ENCODE measurements at places on chromosomes 13 and 19.

DNA sequence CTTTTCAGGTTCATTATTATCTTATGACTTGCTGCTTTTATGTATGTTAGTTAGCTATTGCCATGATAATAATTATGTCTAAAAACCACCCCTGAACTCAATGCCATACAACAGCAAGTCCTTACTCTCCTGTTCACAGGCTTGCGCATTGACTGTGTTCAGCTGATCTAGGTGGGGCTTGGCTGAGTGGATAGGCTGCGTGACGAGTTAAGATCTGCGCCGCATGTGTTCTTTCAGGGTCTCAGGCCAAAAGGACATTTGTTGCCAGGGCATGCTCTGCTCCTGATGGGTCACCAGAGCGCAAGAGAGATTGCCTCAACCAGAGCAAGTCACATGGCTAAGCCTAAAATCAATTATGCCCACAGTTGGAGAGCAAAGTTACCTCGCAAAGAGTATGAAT, 859 bp downstream of the ZNF568 start:
- DNase-seq: peak; percentile 26

GRCh38 chr13:98476538-98476966, 100.4 kb downstream of the STK24 start:
- DNase-seq: peak; percentile 96

DNA sequence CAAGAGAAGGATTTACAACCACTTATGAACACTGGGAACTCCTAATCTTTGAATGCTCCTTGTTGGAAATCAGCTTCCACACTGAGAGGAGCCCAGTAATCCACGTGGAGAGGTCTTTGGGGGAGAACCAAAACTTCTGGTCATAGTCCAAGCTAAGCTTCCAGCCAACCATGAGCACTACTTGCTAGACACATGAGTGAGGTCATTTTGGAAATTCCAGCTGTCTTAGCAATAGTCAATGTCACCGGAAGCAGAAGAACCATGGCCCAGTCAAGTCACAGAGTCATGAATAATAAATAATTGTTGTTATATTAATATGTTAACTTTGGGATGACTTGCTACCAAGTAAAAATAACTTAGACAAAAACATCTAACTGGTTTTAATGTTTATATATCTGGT, 324.9 kb upstream of the SGCG start:
- DNase-seq: no peak

DNA sequence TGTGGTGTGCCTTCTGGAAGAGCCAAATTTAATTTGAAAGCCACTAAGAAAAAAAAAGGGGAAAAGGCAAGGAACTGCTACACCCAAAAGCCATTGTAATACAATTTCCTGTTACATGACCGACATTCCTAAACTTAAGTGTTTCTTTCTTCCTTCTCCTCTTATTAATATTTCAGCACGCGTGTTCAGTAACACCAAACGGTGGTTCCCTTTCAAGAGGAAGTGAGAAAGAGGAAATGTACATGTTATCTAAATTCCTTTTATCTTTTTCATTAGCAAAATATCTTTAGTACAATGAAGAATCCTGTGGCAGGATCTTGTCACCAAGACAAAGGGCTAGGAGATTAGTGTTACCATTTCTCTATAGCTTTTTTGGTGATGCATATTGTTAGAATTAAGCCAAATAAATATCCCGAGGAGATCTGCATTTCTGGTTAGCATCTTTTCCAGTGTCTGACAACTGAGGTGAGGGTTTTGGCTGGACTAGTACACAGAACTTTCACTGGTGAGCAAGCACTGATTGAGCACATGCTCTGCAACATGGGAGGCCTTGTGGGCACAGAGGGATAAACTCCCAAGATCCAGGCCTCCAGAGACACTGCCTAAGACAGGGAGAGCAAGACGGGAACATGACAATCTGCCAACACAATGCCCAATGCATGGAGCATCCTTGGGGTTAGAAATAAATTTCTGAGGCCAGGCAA, 22.1 kb downstream of the LATS2 start:
- no peak for DNase-seq

DNA sequence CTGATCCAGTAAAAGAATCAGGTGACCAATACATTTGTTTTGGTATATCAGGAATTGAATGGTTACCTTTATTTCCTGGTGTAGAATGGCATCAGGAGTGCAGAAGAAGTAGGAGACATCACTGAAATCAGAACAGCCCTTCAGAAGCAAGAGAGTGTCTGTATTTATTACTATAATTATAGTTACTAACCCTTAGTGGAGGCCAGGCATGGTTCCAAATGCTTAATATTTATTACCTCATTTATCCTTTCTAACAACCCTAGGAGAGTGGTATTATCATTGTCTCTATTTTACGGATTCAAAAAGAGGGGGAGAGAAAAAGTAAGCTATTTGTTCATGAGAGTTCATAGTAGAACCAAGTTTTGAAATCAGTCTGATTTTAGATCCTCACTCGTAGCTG, 1292.9 kb downstream of the PCDH9 start:
- DNase-seq: no peak

DNA sequence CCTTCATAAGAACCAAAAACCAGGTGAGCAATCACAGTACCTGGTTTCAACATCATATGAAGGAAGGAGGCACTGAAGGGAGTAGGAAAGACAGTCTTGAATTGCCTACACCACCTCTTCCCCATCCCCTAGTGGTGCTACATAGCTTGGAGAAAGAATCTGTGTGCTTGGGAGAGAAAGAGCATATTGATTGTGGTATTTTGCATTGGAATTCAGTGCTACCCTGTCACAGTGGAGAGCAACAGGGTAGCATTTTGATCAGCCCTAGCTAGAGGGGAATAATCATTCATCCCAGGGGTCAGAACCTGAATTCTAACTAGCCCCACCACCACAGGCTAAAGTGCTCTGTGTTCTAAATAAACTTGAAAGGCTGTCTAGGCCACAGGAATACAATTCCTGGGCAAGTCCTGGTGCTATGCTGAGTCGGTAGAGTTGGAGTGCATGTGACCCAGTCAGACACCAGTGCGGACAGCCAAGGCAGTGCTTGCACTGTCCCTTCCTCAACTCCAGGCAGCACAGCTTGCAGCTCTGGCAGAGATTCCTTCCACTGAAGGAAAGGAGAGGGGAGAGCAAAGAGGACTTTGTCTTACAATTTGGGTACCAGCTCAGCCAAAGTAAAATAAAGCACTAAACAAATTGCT, 158.7 kb downstream of the VWA8 start:
- DNase-seq: no peak

DNA sequence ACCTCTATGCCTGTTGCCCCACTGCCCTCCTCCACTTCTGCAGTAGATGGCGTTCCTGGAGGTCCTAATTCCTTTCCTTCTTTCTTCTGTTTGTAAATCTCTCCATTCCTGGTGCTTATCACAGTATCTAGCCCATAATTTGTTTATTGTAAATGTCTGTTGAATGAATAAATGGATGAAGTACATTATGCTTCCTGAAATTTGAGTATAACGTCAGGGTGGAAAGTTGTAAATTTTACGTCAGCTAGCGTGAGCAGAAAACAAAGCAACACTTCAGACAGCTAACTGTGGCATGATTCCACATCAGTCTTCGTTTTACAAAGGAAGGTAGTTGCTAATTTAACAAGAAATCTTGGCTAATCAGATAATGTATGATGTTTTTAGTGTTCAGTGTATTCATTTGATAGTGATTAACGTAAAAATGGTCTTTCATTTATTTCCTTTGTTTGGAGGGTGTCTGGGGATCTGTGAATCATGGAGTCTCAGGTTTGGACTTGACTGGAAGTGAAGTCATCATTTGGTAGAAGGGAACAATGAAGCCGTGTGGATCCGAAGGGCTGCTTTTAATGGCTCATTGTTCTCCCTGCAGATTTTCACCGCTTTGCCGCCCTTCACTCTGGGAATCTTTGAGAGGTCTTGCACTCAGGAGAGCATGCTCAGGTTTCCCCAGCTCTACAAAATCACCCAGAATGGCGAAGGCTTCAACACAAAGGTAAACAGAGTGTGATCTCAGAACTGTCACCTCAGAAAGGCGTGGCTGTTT, 215.1 kb downstream of the SHISA2 start:
- no peak for DNase-seq

GRCh38 chr13:46010148-46010547, 42.4 kb downstream of the ZC3H13 start:
- DNase-seq: no peak

GRCh38 chr19:11821474-11822109, 7.5 kb downstream of the ZNF440 start:
- DNase-seq: peak; percentile 36

- no peak for DNase-seq
Measured at GRCh38 chr19:38647966-38648768, 718 bp downstream of the ACTN4 start.

DNA sequence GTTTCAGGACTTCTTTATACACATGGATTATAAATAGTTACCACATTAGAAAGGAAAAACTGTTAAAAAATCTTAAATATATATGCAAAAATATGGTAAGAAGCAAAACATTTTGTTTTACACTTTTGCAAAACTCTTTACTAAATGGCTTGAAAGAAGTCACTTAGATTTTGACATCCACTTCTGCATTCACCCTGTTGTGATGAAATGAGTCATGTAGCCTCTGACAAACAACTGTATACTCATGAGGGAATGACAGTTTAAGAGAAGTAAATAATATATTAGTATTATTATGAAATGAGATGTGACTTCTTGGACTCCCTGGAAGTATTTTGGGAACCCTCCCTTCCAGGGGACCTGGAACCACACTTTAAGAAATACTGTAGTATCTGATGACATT, 275.6 kb downstream of the DACH1 start:
- DNase-seq: no peak

- no peak for DNase-seq
Measured at GRCh38 chr19:7480222-7480969, 8.4 kb downstream of the PEX11G start.

GRCh38 chr13:94315188-94315587, 164.3 kb downstream of the DCT start:
- no peak for DNase-seq

GRCh38 chr13:51999921-52000320, 11.3 kb downstream of the ATP7B start:
- DNase-seq: no peak

DNA sequence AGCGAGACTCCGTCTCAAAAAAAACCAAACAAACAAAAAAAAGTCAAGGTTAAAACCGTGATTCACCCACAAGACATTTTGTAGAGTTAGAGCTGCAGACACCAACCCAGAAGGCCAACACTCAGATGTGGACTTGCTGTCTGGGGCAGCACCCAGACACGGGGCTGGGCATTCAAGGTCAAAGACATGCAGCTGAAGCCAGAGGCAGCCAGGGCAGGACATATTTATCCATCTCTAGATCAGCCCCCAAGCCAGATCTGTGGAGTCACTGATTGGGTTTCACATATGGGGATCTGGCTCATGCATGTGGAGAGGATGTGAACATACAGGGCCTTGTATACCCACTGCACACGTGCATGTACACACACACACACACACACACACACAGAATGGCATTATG, 3.6 kb downstream of the KLK15 start:
- no peak for DNase-seq

- DNase-seq: peak; percentile 40
Measured at GRCh38 chr19:46714444-46715106, 2.3 kb downstream of the PRKD2 start.

GRCh38 chr19:4929186-4929585, 19.9 kb downstream of the UHRF1 start:
- DNase-seq: peak; percentile 24

- peak; percentile 97 for DNase-seq
Measured at GRCh38 chr13:79451500-79451962, 29.4 kb upstream of the NDFIP2 start.

GRCh38 chr19:33203529-33203928, 9.4 kb downstream of the LRP3 start:
- no peak for DNase-seq

- DNase-seq: no peak
Measured at GRCh38 chr13:107251341-107251740, 683.4 kb upstream of the ARGLU1 start.

- peak; percentile 83 for DNase-seq
Measured at GRCh38 chr13:79491715-79492114, 10.8 kb downstream of the NDFIP2 start.

DNA sequence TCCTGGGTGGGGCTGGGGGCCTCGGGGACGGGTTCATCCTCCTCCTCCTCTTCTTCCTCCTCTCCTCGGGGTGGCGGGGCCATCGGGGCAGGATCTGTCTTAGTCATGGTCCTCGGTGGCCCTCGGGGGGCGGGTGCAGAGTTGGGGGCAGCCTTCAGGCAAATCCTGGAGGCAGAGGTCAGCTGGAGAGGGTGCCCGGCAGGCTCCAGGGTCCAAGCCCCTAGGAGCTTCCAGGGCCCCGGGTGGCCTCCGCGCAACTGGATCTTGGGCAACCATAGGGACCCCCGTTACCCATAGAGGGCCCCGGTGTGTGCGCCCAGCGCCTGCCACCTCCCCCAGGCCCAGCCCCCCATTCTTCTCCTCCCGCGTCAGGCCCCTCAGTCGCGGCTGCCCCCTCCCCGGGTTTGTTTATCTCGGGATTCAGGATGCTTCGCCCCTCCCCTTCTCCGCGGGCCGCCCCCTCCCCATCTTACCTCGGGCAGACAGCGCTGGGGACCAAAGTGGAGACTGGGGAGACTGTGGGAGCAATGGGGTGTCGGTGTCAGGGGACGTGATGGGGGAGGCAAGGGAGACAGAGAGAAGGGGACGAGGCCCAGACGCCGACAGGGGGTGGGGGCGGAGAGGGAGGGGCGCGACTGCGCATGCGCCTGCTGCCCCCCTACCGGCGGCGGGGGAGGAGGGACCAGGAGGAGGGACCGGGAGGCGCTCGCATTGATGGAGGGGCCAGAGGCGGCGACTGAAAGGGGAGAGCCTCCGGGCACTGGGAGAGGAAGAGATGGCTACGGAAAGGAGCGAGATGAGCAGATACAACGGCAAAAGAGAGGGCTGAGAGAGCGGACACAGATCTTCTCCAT, at the start of gene CLIP3:
CLIP3 (minus strand) TSS at position 623 of the 854 bp plus-strand sequence; CDS start at position 107, 516 bp downstream.
- peak; percentile 75 for DNase-seq

DNA sequence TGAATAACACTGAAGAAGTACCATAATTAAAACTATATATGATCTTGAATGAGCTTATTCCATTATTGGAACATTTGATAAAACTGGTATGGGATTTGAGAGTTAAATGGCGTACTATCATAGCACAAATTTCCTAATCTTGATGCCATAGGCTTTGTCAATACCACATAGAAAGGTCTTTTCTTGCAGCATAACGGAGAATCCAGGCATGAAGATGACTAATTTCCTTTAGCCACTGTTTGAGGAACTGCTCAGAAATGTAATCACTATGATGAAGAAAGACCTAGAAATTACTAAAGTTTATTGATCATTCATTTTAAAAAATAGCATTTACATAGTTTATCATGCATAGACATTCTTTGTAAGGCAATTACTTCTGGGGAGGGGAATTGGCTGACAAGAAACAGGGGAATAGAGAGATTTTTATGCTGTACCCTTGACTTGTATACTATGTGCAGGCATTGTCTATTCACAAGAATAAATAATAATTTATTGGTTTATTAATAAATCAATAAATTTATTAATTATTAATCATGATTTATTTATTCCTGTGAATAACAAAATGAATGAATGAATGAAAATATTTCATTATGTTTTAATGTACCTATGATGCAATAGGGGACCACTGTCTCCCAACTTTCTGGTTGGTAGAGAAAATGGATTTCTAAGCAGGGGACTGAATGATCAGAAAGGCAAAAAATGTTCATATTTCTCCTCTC, 2676.6 kb downstream of the PCDH9 start:
- peak; percentile 57 for DNase-seq
